D721Med (cell line): ENCODE measurements at places on chromosomes 13 and 19.

DNA sequence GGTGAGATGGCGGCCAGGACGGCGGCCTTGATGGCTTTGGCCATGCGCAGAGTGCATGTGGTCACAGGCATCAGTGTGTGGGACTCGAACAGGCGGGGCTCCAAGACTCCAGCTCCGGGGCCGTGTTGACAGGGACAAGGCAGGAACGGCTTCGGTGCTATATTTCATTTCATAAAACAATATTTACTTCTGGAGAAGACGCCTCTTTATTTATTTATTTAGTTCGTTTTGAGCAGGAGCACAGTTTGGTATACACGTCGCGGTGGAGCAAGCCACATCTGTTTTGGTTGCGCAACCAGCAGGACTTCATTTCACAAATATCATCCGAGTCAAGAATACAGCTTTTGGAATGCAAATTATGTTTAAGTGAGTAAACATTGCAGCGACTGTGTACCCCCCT is 166.7 kb upstream of the TSHZ3 start:
- no peak for DNase-seq

GRCh38 chr13:44974056-44974793 is 15.0 kb downstream of the NUFIP1 start:
- DNase-seq = no peak

- DNase-seq = no peak
Observed at GRCh38 chr13:44104197-44104490, 224.4 kb downstream of the LACC1 start.

DNA sequence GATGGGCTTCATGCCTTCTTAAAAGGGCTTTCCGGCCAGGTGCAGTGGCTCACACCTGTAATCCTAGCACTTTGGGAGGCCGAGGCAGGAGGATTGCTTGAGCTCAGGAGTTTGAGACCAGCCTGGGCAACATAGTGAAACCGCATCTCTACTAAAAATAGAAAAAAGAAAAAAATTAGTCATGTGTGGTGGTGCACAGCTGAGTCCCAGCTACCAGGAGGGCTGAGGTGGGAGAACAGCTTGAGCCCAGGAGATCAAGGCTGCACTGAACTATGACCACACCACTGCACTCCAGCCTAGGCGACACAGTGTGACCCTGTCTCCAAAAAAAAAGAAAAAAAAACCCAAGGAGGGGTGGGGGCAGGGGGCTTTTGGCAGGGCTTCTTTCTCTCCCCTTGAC is 7.2 kb downstream of the CARS2 start:
- DNase-seq = no peak

DNA sequence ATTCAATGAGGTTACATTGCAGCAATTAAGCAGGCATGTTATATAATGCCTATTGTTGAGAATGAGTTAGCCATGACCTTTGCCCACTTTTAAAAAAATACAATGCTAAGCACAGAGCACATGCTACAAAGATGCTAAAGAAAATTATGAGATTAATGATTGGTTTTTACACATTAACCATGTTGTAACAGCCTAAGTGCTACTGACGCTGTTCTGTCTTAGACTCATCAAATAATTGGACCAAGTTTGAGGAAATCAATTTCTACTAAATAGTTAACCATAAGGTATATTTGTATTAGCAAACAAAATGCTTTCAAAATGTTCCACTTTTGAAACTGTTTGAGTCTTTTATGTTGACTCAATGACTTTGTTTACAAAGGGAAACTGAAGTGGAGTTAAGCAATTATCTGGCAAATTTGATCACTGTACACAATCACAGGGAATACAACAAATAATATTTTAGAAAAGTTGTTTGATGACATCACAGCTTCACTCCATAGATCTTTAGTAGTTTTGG is 14.3 kb downstream of the MIR17HG start:
- no peak for DNase-seq

DNA sequence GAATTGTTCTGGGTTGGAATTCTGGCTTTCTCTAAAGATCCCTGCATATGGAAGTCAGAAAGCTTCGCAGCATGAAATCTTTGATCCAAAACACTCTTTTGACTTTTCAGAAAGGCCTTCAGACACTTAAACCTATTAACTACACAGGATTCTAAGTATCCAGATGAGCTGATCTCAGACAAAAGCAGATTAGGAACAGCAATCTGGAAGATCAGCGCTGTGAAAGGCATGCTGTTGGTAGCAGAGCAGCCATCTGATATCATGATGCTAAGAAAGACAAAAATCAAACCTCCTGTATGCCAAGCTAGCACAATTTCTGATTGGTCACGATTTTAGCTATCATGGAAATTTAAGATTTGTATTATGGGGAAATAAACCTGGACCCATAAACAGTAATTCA is 589.9 kb downstream of the GPC5 start:
- DNase-seq = no peak

DNA sequence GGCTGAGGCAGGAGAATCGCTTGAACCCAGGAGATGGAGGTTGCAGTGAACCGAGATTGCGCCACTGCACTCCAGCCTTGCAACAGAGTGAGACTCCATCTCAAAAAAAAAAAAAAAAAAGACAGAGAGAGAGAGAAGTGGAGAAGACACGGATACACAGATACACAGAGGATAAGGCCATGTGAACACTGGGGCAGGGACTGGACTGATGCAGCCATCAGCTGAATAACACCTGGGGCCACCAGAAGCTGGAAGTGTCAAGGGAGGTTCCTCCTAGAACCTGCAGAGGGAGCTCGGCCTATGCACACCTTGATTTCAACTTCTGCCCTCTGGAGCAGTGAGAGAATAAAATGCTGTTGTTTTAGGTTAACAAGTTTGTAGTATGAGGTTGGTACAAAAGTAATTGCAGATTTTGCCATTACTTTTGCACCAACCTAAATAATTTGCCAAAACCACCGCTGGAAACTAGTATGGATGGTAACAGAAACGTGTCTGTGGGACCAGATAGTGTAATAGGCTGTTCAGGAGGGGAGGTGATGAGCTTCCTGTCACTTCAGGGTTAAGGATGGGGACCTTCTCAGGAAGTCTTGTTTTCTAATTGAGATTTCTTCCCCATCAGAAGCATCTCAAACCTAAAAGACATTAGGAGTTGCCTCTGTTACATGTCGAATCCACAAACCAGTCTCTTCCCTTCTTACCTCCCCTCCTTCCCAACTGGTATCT is 36.4 kb upstream of the IGSF23 start:
- no peak for DNase-seq

DNA sequence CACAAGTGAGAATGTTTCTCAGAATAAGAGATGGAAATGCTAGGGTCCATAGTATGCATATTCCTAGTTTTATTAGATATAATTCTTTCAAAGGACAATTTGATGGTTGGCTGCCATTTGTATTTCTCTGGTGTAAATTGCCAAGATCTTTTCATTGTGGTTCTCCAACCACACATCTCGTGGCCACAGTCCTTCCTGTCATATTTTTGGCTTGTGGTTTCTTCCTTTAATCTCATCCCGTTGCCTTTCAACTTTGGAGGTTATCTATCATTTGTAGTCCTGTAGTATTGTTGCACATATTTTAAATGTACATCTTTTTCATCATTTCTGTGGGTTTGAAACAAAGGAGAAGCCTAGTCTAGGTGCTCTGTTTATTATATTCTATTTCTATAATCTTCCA is 61.2 kb downstream of the WASF3 start:
- DNase-seq = no peak

DNA sequence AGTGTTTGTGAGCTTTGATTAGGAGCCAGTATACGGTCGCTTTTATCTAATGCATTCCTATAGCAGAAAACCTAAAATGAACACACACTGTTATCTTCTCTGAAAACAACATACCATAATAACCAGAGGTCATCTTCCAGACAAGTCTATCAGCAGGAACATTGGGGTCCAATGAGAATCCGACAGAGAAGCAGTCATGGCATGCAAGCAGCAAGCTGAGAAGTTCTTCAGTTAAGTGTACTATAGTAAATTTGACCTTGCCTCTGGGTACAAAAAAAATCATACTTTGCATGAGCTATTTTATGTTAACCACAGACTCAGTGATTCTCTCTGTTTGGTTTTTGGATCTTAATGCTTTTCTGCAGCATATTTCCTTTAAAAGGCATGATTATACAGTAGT is 1505.1 kb downstream of the PCDH9 start:
- DNase-seq = no peak

DNA sequence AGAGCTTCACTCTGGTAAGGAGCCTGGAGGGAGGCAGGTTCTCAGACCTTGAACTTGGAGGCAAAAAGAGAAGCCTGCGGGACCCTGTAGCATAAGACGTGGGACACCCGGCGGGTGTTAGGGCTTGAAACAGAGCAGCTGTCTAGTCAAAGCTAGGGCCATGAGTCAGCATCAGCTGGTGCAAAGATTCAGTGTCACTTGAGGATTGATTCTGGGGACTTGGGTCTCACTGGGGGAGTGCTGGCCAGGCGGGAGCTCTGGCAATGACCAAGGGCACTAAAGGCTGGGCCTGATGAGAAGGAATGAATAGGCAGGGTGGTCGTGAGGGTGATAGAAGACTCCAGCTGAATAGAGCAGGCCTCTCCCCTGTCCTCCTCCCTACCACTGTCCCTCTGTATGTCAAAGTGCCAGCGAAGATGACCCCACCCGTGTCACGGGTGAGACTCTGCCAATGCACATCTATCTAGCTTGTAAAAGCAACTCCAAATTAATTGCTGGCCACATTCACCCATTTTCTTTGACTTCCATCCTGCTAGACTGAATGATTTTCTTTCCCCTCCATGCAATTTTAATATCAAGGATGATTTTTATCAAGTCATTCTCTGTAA is 97.1 kb downstream of the MBNL2 start:
- no peak for DNase-seq

- no peak for DNase-seq
Observed at GRCh38 chr13:110330491-110331011, 23.5 kb downstream of the COL4A2 start.

- DNase-seq = no peak
Observed at GRCh38 chr13:100347968-100348367, 240.6 kb downstream of the GGACT start.

- no peak for DNase-seq
Observed at GRCh38 chr13:51745243-51745642, 58.7 kb downstream of the DHRS12 start.

DNA sequence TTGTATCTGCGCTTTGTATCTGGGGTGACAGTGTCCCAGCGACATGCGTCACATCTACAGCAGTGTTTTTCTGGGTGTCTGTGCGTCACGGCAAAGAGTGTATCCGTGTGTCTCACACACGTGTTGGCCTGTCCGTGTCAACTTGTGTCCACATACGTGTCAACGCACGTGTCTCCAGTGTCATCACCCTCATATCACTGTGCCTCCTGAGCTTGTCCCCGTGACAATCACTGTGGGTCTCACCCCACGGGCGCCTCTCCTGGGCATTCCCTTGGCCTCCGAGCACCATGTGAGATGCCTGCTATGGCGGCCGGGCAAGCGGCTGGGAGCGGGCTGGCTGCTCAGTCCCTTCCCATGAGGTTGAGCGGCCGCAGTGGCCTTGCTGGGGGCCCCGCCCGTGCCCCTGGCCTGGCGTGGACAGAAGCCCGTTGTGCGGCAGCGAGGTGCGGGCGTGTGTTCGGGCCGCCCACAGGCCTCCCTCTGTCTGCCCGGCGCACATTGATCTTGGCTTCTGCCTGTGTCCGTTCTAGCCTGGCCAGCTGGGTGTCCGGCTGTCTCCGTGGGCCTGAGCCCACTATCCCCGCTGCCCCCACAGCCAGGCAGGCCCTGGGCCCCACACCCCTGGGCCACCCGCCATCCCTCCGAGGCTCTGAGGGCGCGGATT is 6.4 kb downstream of the NFIX start:
- no peak for DNase-seq

GRCh38 chr13:69391756-69392155 is 715.9 kb upstream of the ATXN8OS start:
- DNase-seq = no peak

- no peak for DNase-seq
Observed at GRCh38 chr13:78632996-78633395, 26.0 kb downstream of the OBI1 start.

- no peak for DNase-seq
Observed at GRCh38 chr13:32528358-32528757, 10.2 kb downstream of the N4BP2L2 start.

DNA sequence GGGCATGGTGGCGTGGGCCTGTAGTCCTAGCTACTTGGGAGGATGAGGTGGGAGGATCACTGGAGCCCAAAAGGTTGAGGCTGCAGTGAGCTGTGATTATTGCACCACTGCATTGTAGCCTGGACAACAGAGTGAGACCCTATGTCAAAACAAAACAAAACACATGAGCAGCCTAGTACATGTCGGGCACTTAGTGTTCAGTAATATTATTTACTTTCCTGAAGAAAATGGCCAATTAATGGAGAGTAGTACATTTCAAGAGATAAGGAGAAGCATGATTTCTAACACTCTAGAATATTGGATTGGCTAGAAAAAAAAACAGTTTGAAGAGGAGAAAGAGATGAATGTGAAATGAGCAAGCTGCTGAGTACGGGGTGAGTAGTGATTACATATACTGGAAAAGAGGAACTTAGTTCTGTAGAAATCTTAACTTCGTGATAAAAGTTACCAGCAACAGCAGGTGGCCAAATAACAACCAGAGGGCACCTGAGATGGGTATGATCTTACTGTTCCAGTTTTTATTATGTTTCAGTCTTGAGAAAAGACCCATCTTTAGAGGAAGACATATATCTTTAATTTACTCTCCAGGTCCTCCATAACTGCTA is 36.2 kb downstream of the SPATA13 start:
- DNase-seq = no peak

DNA sequence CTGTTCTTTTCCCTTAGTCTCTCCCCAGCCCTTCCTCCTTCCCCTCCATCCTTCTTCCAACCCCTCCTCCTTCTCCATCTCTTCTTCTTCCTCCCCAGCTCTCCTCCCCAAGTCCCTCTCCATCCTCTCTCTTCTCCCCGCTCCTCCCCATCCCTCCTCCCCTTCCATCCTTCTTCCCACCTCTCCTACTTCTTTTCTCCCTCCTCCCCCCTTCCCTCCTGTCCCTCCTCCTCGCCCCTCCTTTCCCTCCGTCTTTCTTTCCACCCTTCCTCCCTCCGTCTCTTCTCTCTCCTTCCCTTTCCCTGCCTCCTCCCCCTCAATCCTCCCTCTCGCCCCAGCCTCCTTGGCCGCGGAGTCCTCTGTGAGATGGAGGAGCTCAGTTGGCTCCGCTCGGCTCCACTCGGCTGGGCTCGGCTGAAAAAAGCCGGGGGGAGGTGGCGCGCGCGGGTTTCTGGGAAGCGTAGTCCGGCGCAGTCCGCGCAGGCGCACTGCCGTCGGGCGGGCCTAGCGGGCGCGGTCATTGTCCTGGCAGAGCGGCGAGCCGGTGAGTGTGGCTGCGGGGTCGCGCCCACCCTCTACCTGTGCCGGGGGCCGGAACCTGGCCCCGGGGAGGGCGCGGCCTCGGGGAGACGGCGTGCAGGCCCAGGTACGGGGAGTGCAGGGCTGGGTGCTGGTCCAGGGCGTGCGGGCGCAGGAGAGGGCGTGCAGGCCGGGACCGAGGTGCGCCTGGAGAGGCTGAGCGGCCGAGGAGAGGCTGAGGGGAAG is at the start of gene ZNF71:
TSS of gene ZNF71 (plus strand) at position 520 of the 765 bp plus-strand sequence. CDS start 6,257 bp downstream, outside the sequence.
- peak; percentile 92 for DNase-seq

DNA sequence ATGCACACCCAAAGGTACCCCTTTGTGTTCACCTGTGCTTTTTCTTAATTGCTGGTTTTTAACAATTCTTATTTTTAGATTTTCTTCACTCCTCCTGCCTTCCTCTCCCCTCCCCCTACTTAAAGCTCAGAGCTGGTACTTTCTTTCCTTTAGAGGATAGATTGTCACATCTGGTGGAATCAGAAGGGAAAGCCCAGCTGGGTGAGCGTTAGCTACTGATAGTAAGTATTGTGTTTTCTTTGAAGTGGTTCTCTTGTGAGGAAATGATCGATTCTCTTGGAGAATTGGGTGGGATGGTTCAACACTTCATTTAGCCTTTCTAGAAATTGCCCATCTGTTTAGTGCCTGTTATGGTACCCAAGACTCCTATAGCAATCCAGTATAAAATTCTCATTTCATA is 84.8 kb downstream of the FLT1 start:
- DNase-seq = no peak
